ENCODE measurements at places on chromosomes 11 and 22.

DNA sequence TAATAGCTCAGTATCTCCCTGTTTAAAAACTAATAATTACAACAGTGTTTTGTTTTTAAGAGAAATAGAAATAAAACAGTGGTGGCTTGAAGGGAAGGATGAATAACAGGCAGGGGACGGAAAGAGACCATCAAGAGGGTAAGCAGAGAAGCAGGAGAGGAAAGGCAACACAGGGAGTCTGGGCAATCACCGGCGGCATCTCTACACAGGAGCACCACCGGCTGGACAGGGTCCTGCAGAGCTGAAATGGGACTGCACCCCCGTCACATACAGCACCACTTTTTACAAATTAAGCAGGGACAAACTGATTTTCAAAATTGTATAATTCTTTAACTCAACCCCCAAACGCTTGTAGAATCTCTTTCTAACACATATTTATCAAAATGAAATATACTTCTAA is 18.4 kb downstream of the PHF21A start:
- no peak for DNase-seq

- no peak for DNase-seq
Measured at GRCh38 chr11:124762624-124763155, 600 bp upstream of the ESAM start.

DNA sequence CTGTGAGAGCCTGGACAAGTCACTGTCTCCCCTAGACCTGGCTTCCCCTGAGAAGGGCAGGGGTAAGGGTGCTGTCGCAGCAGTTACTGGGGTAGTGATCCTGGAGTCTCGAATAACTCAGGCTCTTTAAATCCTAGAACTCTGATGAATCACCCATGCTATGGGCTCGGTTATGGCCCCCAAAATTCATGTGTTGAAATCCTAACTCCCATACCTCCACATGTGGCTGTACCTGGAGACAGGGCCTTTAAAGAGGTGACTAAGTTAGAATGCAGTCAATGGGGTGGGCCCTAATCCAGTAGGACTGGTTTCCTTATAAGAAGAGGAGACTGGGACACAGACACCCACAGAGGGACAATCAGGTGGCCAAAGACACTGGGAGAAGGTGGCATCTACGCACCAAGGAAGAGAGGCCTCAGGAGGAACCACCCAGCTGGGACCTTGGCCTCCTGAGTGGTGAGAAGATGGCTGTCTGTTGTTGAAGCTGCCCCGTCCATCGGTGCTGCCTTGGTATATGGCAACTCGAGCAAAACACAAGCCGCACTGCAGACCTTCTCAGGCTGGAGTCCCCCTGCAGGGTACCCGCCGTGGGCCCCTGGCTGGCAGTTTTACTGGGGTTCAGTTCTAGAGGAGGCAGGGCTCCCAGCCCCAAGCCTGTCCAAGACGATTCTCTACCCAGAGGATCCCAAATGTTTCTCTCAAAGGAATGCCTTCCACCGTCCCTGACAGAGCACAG is 48.8 kb upstream of the SHISAL1 start:
- DNase-seq: no peak

- DNase-seq: no peak
Measured at GRCh38 chr11:36092314-36093030, 148.6 kb downstream of the LDLRAD3 start.

- DNase-seq: no peak
Measured at GRCh38 chr11:44290208-44290607, 19.7 kb downstream of the ALX4 start.

DNA sequence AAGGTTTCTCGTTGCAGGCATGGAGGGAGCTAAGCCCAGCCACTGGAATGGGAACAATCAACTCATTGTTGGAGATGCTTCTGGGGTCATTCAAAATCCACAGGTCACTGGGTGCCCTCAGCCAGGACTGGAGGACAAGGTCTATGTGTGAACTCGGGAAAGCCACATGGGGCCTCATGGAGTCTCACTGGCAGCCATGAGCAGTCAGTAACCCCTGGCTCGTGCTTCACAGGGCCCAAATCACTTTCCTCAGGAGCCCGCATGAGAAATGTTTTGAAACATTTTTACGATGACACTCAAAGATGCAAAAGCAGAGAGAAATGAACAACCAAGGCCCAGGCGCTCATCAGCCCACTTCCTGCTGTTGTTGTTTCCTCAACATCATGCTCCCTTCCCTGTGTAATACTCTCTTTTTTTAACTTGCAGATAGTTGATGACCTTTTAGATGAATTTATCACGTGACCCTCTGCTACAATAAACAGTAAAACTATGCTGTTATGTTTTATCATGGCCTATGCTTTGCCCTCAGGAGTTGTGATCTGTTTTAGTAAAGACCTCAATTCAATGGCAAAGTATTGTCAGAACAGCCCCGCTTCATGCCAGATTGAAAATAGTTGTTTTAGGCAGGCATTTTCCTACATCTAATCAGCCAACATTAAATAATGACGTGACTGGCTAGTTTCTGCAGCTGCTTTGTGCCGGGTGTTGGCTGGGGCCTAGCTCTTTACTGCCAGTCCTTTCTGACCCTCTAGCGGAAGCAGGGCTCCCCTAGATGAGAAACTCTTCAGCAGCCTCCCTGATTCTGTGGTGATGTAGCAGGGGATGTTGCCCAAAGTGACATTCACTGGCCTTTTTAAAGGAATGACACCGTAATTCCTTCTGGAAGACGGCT is 39.7 kb downstream of the ADAMTS15 start:
- DNase-seq: no peak

DNA sequence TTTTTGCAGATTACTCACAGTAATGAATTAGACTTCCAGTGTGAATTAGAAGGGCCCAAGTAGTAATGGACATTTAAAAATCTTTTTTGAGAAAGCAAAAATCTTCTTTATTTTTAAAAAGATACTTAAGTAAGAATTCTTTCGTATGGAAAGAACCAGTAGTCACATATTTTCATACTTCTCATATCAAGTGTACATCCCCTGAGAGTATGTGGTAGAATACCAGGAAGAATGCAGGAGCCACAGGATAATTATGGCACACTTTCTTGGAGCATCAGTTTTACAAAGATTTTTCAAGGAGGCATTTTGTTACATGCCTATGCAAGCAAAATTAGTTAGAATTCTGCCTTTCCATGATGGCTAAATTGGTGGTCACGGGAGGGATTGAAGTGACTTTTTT is 28.1 kb downstream of the POLD3 start:
- no peak for DNase-seq

- DNase-seq: no peak
Measured at GRCh38 chr11:46181843-46182424, 60.7 kb upstream of the PHF21A start.

- no peak for DNase-seq
Measured at GRCh38 chr22:48098921-48099245, 1336.4 kb downstream of the TBC1D22A start.

DNA sequence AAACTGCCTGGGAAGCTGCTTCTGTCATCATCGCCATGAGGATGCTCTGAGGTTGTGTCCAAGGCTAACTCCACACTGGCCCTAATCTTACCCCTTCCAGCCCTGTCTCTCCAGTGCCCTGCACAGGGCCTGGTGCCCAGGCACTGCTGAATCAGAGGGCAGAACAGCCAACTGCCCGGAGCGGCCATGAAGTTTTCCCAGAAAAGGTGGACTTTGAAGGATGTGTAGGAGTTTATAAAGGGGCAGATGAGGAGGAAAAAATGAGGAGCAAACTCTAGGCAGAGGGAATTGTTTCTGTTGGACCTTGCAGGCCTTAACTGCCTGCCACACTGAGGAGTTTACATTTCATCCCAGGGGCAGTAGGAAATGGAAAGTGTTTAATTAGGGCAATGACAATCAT is 39.4 kb upstream of the TCF20 start:
- DNase-seq: no peak

DNA sequence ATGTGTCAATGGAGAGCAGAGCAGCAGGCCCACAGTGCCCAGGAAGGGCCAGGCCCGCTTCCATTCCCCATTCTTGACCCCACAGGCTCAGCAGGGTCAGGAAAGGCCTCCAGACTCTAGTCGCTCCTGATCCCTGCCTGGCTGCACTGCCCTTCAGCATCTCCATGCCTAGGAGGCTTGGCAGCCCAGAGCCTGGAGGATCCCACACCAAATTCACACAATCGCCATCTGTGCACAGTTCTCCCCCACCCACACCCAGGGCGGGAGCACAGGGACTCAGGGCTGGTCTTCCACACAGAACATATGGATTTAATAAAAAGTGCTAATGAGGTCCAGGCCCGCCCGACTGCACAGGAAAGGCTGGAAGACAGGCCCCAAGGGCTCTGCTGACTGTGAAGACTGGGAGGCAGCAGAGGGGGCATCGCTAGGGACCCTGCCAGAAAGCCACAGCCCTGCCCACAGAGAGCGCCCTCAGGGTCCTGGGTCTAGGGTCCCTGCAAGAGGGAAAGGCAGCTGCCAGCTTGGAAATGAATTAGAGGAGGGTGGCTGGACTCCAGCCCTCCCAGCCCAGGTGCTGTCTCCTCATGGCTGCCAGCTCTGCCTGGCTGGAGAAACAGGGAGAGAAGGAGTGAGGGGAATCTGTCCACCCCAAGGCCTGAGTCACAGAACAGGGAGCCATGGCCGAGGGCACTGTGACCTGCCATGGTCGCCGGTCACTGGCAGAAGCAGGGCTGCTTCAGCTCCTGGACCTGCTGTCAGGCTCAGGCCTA is 39.7 kb downstream of the DKK3 start:
- DNase-seq: no peak

DNA sequence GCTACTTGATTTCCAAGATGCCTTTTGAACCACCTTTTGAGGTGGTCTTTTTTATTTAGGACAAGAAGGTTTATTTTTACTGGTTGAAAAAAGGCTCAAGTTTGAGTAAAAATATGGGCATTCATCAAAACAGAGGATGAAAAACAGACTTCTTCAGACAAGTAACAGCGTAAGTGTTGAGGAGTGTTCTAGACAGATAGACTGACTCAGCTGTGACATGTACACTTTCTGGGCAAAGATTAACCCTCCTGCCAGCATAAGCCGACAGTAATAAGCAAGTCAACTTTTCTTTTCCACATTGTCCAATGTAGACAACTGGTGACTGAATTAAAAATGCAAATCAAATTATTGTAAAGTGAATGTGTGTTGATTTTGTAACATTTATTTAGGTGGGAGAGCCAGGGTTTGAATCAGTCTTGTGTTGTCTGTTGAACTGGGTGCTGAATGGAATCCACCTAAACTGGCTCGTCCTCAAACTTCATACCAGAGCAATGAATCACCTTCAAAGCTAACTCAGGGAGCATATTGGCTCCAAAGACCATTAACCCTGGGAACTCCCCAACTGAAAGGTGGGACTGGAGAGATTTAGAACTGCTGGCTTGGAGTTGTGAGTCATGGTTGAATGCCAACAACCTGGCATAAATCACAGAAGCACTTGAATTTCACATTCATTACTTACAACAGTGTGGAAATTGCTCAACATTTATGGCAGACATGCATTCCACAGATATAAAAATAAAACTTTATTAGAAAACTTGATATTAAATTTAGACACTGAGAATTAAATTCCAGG is 377.0 kb downstream of the ETS1 start:
- no peak for DNase-seq

- DNase-seq: no peak
Measured at GRCh38 chr11:103608566-103608965, 427.9 kb upstream of the DDI1 start.

DNA sequence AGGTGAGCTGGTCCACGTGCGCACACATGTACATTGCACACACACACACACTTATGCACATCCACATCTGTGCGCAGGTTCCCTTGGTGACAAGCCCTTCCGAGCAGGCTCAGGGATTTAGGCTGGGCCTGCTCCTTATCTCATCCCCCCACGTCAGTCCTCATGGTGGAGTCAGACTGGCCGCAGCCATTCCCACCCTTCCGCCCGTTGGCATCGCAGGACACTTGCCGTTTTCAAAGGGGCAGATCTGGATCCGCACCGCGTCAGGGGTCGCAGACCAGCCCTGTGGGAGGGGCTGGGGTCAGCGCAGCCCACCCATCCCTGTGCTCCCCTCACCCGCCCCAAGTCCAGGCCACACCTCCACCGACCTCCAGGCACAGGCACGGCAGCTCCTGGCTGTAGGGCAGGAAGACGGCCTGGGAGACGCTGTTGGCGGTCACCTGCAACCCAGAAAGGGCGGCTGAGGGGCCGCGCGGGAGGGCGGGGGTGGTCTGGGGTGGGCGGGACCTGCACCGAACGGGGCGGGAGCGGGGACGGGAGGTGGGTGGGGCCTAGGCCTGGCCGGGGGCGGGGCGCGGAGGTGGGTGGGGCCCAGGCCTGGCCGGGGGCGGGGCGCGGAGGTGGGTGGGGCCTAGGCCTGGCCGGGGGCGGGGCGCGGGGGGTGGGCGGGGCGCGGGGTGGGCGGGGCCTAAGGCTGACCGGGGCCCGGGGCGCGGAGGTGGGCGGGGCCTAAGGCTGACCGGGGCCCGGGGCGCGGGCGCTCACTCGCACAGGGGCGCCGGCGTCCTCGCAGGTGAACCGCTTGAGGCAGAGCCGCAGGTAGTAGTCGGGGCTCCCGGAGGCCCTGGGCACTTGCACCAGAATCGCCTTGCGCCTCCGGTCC is 13.3 kb downstream of the IL17REL start:
- DNase-seq: peak; percentile 85

DNA sequence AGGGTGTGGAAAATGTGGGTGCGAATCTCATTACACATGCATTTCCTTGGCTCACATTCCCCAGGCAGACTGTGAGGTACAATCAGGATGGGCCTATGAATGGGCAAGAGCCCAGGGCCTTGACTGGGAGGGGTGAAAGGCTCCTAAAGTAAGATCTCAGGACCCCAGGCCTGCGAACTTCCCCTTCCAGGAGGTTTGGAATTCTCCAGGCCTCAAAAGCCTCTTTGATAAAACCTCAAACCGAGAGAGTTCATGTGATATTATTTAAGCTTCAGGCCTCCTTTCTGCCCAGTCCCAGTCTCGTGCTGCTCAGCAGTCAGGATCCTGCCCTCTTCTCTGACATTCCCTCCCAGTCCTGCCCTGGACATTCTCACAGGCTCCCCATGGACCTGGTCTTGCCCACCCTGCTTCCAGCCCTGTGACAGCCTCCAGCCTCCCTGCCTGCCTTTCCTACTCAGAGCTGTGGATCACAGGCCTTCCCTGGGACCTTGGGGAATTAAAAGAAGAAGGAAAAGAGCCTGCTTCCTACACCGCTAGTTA is 37.3 kb upstream of the TEAD1 start:
- no peak for DNase-seq

DNA sequence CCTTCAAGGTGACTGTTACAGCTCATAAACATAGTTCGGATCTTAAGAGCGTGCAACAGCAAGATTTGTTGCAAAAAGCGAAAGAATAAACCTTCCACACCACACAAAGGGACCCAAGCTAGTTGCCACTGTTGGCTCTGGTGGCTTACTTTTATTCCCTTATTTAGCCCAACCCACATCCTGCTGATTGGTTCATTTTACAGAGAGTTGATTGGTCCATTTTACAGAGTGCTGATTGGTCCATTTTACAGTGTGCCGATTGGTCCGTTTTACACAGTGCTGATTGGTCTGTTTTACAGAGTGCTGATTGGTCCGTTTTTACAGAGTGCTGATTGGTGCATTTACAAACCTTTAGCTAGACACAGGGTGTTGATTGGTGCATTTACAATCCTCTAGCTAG is 776.9 kb upstream of the CNTN5 start:
- no peak for DNase-seq
